ENCODE measurements at places on chromosomes 7 and 10.

- DNase-seq, result no peak
Observed at GRCh38 chr7:2526659-2527504, 7.3 kb downstream of the LFNG start.

DNA sequence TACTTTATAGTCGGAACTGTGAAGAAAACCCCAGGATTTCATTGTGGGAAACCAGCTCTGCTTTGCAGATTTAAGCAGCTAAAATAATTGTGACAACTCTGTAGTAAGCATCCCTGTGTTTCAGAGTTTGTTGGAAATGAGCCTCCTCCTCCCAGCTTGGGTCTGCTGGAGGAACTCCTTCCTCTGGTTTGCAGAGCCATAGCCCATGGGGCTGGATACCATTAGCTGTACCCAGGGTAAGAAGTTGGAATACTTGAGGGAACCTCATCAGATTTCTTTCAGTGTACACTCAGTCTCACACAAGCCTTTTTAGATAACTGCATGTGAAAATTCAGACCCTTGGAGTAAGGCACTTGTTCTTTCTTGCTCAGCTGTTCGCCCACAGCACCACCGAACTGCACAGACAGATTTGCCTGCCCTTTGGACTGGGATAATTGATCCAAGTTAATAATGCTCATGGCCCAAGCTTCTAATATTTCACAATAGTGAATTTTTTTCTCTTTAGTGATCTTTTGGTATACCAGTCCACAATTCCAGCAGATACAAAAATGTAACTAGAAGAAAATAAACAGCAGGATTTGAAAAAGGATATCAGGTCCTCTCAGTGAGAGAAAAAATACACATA is 467.4 kb upstream of the FZD8 start:
- DNase-seq, result no peak

DNA sequence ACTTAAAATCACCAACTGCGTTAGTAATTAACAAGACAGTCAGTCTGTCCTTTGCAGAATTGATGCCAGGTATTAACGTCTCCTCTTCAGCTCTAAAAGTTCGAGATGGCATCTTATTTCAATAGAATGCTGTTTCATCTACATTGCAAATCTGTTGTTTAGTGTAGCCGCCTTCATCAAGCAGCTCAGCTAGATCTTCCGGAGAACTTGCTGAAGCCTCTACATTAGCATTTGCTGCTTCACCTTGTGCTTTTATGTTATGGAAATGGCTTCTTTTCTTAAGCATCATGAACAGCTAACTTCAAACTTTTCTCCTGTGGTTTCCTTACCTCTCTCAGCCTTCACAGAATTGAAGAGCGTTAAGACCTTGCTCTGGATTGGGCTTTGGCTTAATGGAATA is 95.5 kb upstream of the FAM20C start:
- DNase-seq, result no peak

DNA sequence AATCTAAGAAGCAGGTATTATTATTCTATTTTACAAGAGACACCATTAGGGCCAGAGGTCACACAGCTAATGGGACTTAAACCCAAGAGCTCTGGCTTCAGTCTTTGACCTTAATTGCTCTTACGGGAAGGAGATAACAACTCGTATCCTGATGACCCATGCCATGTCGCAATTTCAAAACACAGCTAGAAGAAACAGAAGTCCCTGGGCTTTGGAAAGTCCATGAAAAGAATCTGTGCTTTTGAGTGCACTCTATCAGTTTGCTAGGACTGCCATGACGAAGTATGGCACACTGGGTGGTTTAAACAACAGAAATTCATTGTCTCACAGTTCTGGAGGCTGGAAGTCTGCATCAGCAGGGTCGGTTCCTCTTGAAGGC is 247.8 kb upstream of the AOAH start:
- DNase-seq, result no peak

DNA sequence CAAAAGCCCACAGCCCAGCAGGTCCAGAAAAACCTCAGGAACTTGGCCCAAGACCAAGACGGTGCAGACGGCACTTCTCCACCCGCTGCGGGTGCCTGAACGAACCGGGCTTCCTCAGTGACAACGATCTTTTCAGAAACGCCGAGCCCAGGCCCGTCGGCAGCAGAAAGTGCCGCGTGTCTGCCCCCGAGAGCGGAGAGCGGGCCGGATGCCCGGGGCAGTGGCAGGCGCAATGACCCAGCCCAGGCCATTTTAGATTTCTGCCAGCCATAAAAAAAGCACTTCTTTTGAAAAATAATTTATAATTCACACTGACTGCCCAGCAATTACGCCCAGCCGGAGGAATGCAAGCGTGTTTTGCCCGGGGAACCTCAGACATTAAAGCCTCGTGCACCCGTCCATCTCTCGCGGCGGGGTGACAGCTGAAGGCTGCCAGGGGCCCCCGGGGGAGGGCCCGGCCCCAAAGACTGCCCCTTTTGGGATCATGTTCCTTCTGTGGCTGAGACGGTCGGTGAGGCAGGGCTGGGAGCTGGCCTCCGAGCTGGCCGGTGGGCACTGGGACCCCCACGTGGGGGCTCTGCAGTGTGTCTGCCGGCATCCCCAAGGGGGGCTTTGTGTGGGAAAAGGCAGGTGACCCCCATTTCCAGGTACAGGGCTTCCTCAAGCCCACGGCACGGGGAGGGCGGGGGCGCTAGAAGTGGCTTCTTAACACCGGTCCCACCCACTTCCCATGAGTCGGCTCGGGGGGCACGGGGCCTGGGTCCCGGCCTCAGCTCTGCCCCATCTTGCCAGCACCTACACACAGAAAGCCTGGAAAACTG is 71.3 kb upstream of the PDGFA start:
- no peak for DNase-seq

- peak; percentile 27 for DNase-seq
Observed at GRCh38 chr7:12674861-12675260, 12.6 kb upstream of the ARL4A start.

DNA sequence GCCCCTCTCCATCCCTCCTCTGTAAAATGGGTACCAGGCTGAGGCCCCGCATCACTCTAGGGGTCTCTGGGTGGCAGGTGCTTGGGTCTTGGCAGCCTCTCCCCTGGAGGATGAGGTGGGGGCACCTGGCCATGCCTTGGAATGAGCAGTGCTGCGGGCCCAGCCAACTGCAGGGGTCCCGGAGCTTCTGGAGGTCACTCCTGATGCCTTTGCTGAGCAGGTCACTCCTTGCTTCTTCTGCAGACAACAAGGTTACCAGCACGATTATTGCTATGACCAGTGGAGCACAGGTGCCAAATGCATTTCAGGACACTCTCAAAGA is 22.4 kb upstream of the ZNF488 start:
- DNase-seq, result no peak

- DNase-seq, result no peak
Observed at GRCh38 chr7:12570168-12570533, 369 bp upstream of the SCIN start.

DNA sequence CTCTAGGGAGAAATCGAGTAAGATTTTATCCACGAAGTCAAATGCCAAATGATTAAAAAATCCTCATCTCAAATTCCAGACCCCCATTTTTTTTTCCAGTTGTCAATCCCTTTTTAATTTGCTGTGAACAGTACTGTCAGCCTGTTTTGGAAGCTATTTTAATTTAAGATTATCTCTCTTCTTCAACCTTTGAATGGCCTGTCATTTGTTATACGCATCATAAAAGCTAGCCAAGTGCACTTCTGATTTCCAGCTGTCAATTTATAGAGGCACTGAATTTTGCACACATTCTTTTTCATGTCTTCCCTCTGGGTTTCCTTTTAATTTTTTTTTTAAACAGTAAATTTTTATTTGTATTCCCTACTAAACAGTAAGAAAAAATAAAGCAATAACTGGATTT is 336.4 kb upstream of the HGF start:
- DNase-seq, result no peak

DNA sequence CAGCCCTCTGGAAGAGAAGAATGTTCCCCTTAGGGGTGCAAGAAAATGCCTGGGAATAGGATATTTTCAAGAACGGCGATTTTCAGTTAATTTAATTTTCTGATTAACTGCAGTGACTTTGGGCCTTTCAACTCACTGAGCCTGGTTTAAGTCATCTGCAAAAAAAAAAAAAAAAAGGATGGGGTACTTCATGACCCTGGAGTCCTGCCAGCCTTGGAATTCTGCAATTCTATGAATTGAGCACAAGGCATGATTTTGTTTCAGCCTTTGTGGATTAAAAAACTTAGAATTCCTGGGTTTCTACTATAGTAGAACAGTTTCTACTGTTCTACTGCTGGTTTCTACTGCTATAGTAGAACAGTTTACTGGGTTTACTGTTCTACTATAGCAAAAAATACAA is 58.3 kb upstream of the CALD1 start:
- DNase-seq, result no peak

DNA sequence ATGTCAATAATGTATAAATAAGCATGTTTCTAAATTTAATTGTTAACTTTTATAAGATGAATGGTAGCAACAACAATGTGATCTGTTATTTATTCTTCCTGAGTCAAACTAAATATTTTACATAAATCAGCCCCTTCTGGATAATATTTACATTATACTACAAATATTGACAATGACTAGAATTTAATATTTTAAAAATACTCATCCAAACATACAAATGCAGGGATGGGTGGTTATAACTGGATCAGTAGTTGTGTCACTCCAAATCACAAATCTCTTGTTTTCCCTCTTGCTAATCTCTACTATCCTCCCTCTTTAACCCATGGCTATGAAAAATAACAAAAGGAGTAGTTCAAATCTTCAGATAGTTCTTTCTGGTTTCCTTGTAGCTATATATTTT is 407.0 kb downstream of the HTR7 start:
- no peak for DNase-seq

- DNase-seq, result peak; percentile 7
Observed at GRCh38 chr10:49280001-49280408, 19.0 kb upstream of the C10orf71 start.

DNA sequence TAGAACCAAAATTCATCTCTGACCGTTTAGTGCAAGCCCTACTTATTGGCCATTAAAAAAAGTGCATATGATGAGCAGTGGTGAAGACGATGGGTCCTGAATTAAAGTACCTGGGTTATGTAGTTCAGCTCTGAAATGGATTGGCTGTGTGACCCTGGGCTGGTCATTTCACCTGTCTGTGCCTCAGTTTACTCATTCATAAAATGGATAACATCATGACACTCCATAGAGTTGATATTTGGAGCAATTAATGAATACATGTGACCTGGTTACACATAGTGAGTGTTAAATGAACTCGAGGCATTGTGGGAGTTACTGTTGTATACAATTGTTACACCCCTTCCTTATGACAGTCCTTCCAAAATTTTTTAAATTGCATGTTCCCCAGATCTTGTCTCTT is 9.1 kb downstream of the MAP3K8 start:
- DNase-seq, result no peak

DNA sequence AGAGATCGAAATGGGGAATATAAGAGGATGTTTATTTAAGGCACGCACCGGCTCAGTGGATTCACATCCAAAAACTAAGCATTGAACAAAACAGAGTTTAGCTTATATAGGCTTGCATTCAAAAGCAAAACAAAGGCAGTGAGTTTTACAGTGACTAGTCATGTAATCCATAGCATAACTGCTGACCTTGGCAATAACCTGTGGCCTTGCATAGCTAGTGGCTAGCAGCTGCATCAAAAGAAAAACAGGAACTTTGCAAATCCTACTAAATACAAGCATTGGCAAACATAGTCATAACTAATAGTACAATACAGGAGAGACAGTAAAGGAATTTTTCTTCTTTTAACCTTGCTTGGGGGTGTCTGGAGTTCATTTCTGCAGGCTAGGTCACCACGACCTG is 9.7 kb upstream of the ZNF485 start:
- no peak for DNase-seq

DNA sequence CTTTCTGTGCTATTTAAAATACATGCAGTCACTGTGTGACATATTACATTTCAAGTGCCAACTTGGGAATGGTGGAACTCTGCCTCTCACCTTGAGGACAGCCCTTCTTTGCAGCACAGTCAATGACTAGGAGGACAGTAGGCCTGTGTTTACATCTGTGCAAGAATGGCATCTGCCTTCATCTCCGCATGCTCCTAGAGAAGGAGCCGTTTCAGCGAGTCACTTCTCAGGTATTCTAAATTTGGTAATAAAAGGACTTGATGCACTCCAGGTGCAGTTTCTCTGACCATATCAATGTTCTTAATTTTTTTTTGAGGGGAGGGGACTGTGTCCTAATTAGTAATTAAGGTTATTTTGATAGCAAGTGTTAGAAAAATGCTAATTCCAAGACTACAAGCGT is 128.9 kb downstream of the SDK1 start:
- DNase-seq, result no peak

- DNase-seq, result no peak
Observed at GRCh38 chr7:44066111-44066460, 719 bp upstream of the PGAM2 start.

- DNase-seq, result no peak
Observed at GRCh38 chr10:23171232-23171876, 20.8 kb upstream of the PTF1A start.

GRCh38 chr7:45575501-45576248 is 1.5 kb downstream of the ADCY1 start:
- no peak for DNase-seq

GRCh38 chr7:127578036-127578684 is 7.2 kb downstream of the GCC1 start:
- DNase-seq, result peak; percentile 11

GRCh38 chr7:103560136-103560535 is 114.1 kb upstream of the SLC26A5 start:
- DNase-seq, result no peak

DNA sequence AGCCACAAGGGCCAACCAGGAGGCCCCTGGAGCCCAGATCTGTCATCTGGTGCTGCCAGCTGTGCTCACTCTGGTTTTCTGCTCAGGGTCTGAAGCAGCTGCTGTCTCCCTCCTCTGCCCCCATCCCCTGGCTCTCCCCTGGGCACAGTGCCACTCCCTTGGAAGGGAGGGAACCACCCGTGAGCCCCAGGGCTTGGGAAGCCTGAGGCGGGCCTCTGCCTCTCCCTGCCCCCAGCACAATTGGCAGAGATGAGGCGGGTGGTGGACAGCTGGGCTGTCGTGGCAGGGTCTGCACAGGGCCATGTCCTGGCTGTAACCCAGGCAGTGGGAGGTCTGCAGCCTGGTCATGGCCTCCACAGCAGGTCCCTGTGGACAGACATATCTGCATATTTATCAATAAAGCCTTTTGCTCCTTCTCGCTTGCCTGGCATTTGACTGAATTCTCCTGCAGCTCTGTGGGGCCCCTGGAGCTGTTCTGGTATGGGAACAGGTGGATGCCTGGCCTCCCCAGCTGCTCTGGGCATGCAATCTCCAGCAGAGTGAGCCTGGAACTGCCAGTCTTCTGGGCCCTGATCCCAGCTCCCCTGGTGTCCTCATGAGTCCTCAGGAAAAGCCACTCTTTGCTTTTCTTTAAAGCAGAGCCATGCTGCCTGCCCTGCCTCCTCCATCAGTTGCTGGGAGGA is 1.6 kb upstream of the ANKRD2 start:
- no peak for DNase-seq

GRCh38 chr10:24313283-24313682 is 104.3 kb downstream of the KIAA1217 start:
- DNase-seq, result no peak
